Activated T-helper 1 cell treated with anti-CD3 and anti-CD28 coated beads, Interleukin-12 subunit alpha, Interleukin-12 subunit beta, Interleukin-2, Interleukin-4 antibody, amounts not matched to agents 30 ng/mL and 10 ng/mL and 1 ng/mL, durations not matched to agents 14 hours and 24 hours and 36 hours (primary cell): ENCODE measurements at places on chromosomes 3 and 15.

GRCh38 chr3:12175844-12176453 lies 17.2 kb upstream of the TIMP4 start:
- DNase-seq: no peak

- no peak for DNase-seq
These were observed 188.2 kb downstream of the ITPR1 start for GRCh38 chr3:4681301-4681700.

DNA sequence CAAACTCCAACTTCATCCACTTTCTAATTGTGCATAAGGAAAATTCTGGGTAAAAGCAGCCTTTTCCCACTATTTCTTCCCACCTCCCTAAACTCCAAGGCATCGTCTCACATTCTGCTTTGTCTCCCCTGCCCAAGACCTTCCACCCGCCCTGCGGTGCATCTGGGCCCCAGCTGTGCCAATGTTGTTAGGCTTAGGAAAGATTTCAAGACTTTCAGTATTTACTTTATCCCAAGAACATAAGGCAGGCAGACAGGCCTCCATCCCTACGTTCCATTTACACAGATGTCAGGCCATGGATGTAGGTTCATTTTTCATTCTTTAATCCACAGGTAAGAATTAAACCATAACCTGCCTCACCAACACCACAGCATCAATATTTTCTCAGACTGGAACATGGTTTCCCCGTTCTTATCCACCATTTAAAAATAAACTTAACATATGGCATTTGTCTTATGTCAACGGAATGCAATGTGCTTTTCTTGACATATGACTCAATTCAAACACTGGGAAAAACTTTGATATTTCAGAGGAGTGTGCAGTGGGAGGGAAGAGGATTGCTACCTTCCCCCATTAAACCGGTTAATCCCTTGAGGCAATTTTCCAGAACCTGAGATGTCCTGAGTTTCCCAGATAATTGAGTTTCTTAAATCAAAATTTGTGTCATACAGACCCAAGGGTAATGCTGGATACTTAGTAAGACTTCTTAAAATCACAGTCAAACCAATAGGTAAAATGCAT lies 238.0 kb upstream of the LRIG1 start:
- no peak for DNase-seq

- DNase-seq: no peak
These were observed 306.8 kb upstream of the ATP11B start for GRCh38 chr3:182486463-182486862.

GRCh38 chr15:67394873-67395639 lies 125.9 kb upstream of the C15orf61 start:
- no peak for DNase-seq

DNA sequence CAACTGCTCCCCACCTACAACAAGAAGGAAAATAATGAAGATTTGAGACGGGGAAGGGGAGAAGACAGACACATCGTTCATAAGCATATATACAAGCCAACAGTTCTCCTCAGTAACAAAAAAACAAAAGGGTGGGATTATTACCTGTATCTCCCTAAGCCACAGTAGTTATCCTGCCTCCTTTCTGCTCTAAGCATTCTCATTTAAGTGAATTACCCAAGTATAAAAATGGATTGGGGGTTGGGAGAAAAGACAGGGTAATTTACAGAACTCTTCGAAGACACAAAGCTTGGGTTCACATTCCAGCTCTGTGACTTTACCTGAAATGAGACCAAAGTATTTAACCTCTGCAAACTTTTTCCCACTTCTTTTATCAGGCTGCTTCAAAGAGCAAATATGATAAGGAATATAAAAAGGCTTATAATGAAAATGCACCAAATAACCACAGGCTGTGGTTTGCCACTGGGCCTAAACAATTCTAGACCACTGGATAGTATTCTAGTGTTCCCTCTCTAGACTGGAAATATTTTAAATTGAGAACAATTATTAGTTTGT lies 64.4 kb downstream of the UACA start:
- no peak for DNase-seq

DNA sequence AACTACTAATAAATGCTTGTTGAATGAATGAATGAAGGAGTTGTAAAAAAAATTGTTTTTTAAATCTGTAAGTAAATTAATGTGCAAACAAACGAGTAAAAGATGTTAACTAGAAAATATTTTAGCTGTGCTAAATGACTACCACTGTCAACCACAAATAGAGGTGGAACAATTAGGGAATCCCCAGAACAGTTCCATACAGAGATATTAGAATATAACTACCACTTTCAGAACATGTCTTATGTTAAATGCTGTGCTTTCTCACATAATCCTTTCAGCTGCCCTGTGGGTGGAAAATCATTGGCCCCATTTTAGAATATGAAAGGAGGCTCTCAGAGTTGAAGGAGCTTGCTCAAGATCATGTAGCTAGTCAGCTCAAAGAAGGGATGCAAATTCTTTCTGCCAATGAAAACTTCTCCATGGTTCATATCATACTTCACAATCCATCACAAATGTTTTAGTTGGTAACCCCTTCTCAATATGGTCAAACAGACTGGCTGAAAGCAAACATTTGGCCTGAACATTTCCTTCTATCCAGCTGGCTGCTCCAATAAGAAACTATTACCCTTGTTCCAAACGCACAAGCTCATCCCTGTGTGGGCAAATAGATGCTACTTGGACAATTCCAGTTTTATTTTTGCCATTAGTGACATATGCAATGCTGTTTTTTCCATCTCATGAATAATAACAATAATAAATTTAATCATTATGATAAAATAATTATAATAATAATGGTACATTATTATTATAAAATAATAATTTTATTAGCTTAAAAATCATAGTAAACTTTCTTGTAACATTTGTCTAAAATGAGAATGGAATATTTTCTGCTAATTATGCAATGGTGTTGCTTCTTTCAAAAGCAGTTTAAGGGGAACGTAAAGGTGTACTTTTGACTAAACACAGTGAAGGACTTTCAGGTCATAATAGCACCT lies 290.4 kb upstream of the STT3B start:
- no peak for DNase-seq

GRCh38 chr3:14364580-14365292 lies 37.7 kb upstream of the SLC6A6 start:
- no peak for DNase-seq

GRCh38 chr15:83092309-83092976 lies 15.0 kb upstream of the TM6SF1 start:
- DNase-seq: no peak

DNA sequence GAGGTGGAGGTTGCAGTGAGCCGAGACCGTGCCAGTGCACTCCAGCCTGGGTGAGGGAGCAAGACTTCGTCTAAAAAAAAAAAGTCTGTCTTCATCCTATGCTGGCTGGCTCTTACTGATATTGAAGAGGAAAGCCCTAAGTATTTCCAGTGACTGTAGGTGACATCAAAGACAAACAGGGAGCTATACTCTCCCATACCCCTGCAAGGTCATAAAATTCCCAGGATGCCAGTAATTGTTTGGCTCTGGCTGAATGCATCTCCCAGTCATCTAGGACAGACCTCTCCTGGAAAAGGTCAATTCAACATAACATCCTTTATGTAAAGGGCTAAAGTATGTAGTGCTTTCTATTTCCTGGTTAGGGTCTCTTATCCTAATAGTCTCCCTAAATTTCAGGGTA lies 8.0 kb downstream of the ZBBX start:
- DNase-seq: no peak

- DNase-seq: peak; percentile 19
These were observed 68.5 kb downstream of the TMCC1 start for GRCh38 chr3:129824926-129825541.

DNA sequence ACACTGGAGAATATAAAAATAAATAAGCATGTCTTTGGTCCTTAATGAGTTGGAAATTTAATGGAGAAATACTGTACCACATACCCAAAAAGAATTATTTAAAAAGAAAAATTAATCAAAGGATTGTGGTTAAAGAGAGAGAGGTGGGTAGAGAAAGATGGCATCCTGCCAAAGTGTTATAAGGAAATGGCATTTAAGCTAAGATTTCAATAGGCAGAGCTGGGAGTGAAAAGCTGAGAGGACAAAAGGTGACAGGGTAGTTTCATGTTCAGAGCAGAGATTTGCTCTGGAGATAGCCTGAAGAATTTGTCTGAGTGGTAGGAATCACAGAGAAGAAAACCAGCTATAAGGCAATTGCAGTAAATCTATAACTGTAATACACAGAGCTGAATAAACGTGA lies 181.0 kb downstream of the SI start:
- no peak for DNase-seq

DNA sequence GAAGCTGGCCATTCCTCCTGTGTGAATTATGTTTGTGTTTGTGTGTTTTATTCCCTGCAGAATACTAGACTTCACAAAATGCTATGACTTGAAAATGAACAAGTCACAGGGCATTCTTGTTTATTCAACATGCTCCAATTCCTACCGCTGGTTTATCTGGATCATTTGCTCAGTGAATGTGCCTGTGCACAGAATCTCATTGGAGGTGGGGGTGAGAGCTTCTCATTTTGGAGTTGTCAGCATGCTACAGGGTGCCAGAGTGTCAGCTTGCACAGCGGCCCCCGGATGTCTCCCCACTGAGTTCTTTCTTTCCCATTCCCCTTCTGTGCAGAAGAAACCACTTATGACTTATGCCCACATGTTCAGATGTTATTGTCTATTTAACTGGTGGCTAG lies 428.7 kb downstream of the ROBO2 start:
- DNase-seq: no peak

DNA sequence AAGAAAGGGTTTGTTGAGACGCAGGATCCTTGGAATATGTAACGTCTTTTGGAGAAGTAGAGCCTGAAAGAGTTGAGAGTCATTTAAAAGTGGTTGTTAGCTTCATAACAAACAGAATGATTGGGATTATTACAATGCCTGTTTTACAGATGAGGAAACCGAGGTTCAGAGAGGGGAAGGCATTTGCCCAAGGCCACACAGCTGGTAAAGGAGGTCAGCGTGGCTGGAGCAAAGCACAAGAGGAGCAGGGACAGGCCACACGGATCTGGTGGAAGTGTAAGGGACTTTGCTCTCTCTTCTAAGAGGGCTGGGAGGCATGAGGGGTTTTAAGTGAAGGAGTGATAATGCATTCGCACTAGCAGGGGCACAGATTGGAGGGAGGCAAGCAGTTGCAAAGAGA lies 6.2 kb upstream of the OXTR start:
- DNase-seq: no peak

DNA sequence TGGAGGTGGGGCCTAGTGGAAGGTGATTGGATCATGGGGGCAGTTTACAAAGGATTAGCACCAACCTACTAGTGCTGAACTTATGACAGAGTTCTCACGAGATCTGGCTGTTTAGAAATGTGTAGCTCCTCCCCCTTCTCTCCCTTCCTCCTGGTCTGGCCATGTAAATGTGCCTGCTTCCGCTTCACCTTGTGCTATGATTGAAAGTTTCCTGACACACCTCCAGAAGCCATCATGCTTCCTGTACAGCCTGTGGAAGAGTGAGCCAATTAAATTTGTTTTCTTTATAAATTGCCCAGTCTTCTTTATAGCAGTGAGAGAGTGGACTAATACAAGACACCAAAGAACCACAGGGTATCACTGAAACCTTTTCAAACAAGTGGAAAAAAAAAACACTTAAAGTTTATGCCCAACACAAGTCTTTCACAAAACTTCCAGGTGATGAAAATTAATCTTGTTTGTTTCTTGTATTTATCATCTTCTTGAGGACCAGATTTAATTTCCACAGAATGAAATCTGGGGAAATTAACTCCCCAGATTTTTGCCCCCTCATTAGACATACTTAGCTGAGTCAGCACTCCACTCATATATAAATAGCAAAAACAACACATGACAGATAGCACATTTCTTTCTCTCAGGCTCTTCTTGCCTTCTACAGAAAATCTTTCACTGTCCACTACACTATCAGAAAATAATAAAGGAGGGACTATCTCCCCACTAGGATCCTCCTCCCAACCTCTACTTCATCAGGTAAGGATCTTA lies 847.2 kb downstream of the TUSC7 start:
- DNase-seq: no peak

- no peak for DNase-seq
These were observed 8.0 kb upstream of the RAD54L2 start for GRCh38 chr3:51530485-51530884.

DNA sequence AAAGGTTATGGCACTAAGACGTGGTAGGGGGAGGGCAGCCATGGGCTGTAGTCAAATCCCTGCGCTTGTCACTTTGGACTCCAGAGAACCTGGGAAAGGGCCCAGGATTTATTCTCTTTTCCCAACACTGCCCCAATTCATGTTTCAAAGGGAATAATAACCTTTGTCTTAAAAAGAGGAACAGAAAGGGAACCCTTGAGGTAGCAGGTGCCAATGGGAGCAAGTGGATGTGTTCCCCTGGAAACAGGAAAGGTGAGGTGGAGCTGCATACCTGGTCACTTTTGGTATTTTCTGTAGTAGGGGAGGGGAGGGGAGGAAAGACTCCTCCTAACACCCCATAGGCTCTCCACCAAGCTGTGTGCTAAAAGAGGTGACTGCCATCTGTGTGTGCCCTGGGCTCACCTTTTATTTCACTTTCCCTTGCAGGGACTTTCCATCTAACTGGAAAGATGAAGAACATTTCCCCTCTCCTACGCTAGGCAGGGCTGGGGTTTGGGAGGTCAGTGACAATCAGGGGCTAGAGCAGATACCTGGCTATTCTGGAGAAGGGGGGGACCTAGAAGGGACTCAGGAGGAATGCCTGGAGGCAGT lies 6.1 kb upstream of the CHST14 start:
- DNase-seq: no peak

GRCh38 chr3:104323226-104323625 lies 1043.5 kb upstream of the ALCAM start:
- no peak for DNase-seq

DNA sequence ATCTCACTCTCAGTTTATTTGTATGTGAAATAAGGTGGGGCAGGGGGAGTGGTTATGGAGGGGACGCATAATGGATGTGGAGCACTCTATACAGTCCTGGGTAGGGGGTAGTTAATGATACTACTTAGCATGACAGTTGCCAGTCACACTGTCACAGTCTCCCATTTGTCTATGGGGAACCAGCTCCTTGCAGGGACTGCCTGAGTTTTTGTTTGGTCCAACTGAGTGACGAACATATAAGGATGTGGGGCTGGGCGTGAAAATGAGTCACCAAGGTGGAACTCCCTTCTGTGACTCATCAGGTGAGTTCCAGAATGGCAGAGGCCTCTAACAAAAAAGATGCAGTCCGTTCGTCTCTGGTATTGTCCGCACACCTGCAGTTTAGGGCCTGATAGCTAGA lies 235.3 kb upstream of the ST8SIA2 start:
- peak; percentile 23 for DNase-seq

DNA sequence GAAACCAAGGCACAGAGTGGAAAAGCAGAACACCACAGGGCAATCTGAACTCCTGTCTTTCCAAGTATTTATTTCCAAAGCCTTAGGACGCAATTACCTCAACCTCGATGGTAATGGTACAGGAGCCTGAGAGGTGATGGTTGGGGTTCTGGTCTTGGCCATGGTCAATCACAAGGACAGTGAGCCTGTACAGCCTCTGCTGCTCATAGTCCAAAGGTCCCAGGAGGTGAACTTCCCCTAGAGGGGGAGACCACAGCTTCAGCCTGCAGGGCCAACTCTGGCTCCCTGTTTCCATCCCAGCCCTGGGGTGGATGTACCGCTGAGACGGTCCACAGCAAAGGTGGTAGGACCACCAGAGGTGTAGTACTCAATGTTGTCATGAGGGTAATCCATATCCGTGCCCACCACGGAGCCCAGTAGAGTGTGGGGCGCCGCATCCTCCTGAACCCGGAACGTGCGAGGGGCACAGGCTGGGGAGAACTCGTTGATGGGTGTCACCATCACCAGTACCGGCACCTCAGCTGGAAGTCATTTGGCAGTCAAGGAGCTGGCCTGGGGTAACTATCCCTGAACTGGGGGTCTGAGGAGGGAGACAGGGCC lies 6.1 kb downstream of the CDHR4 start:
- DNase-seq: no peak
